CD4-positive, alpha-beta T cell (primary cell): ENCODE measurements at places on chromosomes 2 and 18.

DNA sequence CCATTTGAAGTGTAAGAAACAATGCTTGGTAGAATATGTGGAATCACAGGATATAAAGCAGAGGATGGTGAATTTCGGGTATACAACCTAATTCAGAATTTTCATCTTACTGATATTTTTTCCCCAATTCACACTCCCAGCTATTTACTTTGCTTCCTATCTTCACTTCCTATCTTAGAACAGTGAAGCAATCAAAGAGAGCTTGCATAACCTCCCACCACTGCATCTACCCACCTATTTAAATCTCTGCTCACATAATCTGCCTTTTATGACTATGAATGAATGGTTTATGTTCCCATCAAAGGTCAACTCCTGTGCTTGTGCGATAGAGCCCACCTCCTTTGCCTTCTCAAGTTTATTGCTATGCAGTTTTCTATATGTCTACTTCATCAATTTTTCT is 3.3 kb downstream of the RMDN2 start:
- no peak for DNase-seq

GRCh38 chr2:16972276-16972675 is 306.6 kb upstream of the CYRIA start:
- DNase-seq: no peak

DNA sequence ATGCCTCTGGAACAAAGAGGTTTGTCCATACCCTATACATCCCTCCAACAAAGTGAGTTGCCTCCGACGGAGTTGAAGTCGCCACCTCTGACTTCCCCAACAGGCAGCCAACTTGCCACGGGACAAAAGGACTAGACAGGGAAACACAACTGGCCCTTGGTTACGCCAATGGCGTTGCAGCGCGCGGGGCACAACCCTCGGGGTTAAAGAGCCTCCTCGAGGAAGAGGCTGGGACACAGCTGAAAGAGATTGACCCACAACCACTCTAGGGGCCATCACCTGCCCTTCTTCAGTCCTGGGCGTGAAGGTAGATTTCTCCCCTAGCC is 545 bp downstream of the GTF3C2 start:
- DNase-seq: no peak

DNA sequence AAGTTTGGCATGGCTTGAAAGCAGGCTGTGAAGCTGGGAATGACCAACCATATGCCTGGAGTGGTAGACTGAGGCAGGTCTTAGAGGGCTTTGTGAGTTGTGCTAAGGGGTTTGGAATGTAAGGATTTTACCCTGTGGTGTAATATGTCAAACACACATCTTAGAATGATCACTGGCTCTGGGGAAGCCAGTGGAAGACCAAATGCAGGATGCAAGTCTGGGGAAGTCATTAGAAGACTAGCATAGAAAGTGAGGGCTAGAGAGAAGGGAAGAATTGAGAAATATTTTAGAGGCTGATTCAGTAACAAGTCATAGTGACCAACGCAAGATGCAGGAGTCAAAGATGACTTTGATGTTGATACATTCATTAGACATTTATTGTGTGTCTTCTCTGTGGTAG is 3.5 kb upstream of the FHOD3 start:
- no peak for DNase-seq

DNA sequence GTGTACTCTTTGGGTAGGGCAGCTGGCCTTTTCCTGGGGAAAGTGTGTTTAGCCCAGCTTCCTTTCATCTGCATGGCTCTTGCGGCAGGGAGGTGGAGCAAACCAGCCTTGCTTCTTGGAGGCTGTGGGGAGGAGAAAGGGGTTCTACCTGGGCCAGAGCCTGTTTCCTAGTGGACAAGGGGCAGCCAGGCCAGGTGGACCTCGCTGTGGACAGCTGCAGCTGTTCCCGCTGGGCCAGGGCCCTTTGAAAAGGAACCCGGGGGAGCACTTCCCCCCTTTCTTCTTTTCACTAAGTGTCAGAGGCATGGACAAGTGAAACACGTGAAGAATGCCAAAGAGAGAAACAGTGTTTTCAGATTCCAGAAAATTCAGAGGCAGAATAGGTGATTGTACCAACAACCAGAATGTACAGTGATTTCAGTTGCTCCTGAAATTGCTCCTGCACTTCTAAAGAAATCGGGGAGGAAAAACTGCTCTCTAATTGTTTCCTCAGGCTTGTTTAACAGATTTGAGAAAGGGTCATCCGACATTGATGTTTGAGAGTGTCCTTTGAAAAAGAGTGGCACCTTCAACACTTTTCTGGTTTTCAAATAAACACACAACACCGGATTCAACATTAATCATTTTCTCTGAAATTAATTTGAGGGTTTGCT is 3.9 kb downstream of the GLI2 start:
- no peak for DNase-seq

DNA sequence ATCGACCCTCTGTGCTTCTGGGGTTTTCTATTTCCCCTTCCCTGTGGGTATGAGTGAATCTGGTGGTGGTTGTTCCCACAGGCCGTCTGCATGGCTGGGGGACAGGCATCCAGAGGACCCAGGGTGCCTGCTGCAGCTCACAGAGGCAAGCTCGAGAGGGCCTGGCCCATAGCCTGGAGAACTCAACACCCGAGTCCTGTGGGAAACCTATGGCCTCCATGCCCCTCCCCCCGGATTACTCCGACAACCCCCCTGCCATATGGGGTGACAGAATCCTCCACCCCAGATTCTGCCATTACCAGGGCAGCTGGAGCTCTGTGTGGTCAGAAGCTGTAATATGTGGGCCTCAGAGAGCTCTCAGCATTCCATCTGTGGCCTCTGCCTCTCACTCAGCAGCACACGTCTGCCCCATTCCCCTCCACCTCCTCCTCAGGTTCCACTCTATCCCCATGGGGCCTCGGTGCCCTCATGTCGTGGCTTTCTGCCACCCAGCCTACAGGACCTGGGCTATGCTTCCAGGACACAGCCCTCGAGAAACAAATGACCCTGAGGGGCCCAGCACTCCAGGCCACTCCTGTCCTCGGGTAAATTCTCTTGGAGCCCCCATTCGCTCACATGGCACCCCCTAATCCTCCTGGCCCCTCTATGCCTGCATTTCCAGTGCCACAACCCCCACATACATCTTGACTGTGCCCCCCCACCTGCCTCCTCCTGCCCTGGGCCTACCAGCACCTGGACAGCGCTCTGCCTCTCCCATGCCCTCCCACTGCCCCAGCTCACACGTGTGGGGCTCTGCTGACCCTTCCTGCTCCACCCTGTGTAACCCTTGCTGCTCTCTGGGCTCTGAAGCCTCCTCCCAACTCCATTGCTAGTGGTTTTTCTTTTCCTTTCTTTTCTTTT is 3.6 kb downstream of the MZT2A start:
- DNase-seq: no peak

GRCh38 chr2:221166292-221166691 is 405.8 kb downstream of the EPHA4 start:
- no peak for DNase-seq

DNA sequence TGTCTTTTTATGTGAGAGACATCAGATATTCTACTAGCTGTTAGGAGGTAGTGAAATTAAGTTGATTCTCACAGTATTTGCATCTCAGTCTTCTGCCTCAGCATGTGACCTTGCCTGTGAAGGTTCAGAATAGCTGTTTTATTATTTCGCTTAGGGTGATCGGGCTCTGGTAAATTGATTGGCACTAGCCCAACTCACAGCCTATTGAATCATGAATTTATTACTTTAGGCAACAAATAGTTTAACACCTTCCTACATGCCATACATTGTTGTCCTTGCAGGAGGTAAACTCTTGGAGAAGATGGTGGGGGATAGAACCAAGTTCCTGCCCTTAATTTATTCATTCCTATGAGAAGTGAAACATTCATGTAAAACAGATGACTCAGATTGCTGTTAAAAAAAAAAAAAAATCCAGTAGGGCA is 101.9 kb downstream of the GPD2 start:
- no peak for DNase-seq

- DNase-seq: no peak
Observed at GRCh38 chr2:144011553-144011952, 508.4 kb downstream of the ZEB2 start.

DNA sequence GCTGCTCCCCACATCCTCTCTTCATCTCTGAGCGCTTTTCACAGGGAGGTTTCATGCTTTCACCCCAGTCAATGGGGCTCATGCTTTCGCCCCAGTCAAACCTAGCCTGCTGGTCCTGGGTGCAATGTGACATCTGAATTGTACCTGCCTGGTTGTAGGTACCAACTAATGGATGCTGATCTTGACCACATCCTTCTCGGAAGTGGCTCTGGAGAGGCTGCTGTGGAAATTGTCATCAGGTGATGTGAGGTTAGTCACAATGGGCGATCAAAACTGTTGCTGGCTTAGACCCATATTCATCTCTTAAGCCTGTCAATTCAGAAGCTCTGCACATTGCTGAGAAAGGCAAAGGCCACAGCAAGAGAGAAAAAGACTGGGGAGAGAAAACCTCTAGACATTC is 32.7 kb upstream of the ALKAL2 start:
- DNase-seq: no peak

GRCh38 chr2:40113997-40114396 is 334.9 kb upstream of the THUMPD2 start:
- DNase-seq: no peak

- no peak for DNase-seq
Observed at GRCh38 chr2:233223059-233223894, 28.2 kb upstream of the ATG16L1 start.

- no peak for DNase-seq
Observed at GRCh38 chr2:214006601-214007000, 404.3 kb upstream of the VWC2L start.

GRCh38 chr2:216495656-216496055 is 3.0 kb upstream of the RPL37A start:
- DNase-seq: no peak

- no peak for DNase-seq
Observed at GRCh38 chr18:77191071-77191751, 58.4 kb upstream of the GALR1 start.

DNA sequence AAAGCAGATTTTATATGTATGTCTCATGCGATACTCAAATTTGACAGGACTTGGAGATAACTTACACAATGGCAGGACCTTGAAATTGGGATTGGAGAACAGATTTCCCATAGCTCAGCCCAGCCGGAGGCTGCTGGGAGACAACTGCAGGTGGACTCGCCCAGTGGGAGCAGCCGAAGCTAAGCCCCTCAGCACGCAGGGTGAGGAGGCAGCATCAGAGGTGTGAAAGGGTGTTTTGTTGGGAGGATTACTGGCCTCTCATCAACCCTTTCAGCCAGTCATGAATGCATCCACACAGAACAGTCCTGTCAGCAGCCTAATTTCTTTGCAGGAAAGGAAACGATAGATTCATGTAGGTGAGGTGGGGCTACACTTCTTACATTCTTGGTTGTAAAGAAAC is 110.4 kb upstream of the DYNAP start:
- DNase-seq: no peak
